ENCODE measurements at places on chromosomes 4 and X.

GRCh38 chrX:39891781-39892180 lies 206.0 kb downstream of the BCOR start:
- no peak for DNase-seq

GRCh38 chrX:11342673-11343072 lies 49.5 kb downstream of the AMELX start:
- no peak for DNase-seq

DNA sequence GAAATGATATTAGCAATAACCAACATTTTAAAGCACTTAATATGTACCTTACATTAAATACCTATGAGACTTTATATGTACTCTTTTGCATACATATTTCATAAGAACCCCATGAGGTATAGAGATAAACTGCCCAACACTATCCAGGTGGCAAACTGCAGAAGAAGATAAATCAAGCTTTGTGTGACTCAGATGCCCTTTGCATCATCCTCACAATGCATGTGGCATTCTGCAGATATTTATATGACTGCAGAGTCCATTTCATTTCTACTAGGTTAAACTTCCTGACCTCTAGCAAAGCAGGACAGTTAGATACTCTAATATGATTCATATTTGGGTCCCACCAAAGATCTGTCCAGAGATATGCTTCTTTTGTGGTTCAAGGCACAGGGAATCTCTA lies 85.6 kb upstream of the RASGEF1B start:
- no peak for DNase-seq

GRCh38 chrX:137654481-137654880 lies 88.6 kb downstream of the ZIC3 start:
- DNase-seq, result no peak

GRCh38 chr4:68658672-68659071 lies 11.8 kb downstream of the UGT2B15 start:
- DNase-seq, result no peak

DNA sequence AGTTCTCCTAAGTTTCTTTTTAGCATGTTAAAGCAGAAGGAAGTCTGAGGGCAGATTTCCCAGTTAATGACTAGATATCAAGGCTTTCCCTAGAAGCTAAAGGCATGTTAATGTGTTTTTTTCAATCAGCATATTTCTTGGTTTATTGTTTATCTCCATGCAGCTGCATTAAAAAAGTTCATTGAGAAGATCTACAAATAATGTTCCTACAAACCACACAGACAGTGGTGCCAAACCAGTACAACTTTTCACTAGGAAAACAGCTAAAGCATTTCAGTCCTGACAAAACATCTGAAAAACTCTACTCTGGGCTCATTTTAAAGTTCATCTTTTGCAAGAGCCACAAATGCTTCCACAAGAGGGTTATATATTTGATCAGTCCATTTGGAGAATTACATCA lies 320.0 kb downstream of the ADGRL3 start:
- no peak for DNase-seq

DNA sequence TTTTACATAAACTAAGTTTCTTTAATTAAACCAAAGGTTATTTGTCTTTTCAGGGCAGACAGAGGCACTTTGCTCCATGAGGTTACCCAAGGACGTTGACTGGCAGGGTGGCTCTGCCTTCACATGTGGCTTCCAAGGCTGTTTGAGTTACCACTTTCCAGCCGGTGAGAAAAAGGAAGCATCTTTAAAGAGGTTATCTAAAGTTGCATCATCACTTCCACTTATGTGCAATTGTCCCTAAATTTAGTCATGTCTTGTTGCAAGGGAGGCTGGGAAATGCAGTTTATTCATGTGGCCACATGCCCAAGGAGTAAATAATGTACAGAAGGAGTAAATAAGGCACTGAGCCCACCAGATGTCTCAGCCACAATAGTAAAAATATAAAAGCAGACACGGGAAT lies 29.0 kb upstream of the RAP1GDS1 start:
- no peak for DNase-seq

- DNase-seq, result no peak
These were observed 137.8 kb upstream of the CPEB2 start for GRCh38 chr4:14864365-14865030.

- DNase-seq, result no peak
These were observed 36.6 kb upstream of the MBTPS2 start for GRCh38 chrX:21802839-21803238.

GRCh38 chr4:147571036-147571770 lies 46.0 kb upstream of the TMEM184C start:
- no peak for DNase-seq

DNA sequence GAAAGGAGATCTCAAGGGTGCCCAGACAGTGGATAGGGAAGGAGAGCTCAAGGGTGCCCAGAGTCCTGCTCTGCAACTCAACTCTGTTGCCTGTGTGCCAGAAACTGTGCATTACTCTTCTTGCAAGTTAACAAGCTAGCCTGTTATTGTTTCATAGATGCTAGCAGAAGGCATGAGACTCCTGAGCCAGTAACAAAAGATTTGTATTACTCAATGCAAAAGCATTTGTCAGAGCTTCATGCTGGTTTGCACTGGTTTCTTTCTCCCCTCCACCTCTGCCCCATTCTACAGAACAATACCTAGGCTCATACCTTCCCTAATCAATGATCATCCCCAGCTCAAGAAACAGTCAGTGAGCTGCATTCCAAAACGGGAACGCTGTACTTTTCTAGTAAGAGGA lies 124.5 kb upstream of the NEIL3 start:
- no peak for DNase-seq

GRCh38 chrX:140447150-140447549 lies 57.7 kb downstream of the SOX3 start:
- DNase-seq, result no peak

GRCh38 chrX:117680286-117680685 lies 436.3 kb downstream of the KLHL13 start:
- no peak for DNase-seq

DNA sequence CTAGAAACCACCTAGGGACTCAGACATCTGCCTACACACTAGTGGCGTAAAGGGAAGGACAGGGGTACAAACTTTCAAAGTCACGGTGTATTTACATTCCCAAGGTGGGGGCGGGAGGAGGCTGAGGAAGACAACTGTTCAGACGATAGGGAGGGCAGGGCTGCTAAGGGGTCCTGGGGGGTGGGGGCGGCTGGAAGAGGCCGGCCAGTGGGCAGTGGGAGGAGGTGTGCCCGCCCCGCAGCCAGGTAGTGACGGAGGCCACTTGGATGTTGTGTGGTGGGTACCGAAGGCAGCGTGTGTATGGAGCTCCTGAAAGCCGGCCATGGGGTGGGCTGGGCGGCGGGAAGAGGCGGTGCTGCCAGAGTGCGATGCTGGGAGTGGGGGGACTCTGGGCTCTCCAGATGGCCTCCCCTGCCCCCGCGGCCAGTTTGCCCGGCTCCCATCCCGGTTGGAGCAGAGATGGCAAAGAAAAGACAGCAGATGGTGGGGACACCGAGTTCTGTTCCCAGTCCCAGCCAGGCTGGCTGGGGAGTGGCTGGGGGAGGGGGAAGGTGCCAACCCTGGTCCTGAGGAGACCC lies 24.2 kb downstream of the L1CAM start:
- DNase-seq, result no peak

DNA sequence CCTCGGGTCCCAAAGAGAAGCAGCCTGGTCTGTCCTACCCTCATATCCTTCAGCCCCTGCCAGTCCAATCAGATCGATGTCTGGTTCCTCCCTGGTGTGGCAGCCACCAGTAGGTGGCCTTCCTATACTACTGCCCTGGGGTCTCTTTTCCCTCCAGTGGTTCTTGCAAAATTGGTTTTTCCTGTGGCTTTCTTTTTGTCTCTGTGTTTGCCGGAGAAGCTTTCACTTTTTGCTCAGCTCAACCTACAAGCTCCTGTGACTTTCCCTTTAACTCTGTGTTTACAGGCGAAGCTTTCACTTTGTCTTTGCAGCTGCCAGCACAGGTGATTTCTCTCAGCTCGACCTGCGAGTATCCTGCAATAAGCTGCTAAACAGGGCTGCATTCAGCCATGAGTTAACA lies 46.8 kb downstream of the UGT2A3 start:
- DNase-seq, result no peak

DNA sequence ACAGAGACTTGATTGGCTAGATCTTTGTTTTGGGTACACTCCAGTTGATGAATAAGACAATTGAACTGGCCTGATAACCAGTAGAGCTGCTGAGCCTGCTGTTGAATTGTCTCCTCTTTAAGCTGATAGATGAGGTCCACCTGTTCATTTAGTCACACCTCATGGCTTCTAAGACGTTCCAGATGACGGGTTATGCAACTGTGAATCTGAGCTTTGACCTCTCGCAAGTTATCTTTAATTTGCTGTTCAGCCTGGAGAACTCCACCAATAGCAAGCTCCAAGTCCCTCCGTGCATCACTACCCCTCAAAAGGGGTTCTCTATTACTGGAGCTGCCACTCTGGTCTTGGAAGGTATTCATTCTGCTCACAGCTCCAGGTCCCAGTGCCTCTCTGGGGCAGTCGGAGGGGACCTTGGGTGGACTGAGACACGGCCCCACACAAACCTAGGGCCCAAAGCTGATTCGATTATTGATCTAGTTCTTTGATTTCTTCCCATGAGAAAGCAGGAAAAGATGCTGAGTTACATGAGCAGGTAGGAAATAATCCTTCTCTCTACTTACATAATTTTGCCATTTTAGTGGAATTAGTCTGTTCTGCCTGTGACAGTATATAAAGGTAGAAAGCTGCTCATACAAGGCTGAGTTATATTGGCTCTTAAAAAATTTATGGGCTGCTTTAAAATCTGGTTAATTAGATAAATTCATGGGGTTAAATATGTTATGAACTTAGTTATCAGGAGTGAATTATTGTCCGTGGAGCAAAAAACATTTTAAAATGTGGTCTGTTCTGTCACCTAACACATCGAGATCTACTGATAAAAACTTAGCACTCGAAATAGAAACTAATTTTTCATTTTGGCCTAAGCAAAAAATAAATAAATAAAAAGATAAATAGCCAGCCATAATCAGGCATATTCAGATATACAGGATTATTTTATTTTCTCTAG lies 6.8 kb downstream of the MMAA start:
- DNase-seq, result no peak

GRCh38 chr4:181601103-181601502 lies 642.1 kb upstream of the TENM3 start:
- DNase-seq, result no peak

DNA sequence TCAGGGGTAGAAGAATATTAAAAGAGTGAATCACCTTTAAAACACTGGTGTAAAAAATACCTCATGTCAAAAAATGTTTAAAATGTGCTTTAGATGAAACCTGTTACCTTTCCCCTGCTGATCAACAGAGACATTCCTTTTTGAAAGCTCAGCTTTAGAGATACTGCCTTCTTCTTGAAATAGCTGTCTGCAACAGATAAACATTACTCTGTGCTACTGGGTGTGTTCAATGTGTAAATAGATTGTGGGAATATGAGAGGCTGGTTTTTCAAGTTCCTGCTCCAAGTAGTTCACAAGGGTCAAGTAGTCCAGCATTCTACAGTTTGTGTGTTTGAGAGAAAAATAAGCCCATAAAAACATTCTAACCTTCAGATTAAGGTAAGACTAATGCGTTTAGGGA lies at the start of gene SYTL5:
TSS of gene SYTL5 (plus strand) at position 263 of the 400 bp plus-strand sequence. CDS start 27,337 bp downstream, outside the sequence.
- no peak for DNase-seq

- DNase-seq, result no peak
These were observed 36.7 kb upstream of the TLR3 start for GRCh38 chr4:186032259-186032658.

DNA sequence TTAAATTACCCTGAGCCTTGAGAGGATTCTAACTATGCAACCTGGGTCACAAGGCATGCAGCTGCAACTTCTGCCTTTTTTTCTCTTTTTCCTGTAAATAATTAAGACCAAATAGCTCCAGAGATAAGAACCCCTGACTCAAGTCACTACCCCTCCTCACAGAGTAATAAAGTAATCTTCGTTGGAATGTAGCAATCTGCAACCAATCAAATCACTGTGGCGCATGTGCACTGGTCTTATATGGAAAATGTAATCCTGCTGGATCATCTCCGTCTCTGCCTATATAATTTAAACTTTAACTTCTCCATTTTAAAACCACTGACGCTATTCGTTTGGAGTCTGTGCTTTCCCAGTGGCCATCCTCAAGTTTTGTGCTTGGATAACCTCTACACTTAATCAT lies 6.1 kb upstream of the EFHC2 start:
- DNase-seq, result no peak

GRCh38 chrX:136292656-136293055 lies 8.1 kb upstream of the ADGRG4 start:
- DNase-seq, result no peak

GRCh38 chrX:19866626-19867410 lies 20.6 kb downstream of the SH3KBP1 start:
- DNase-seq, result no peak

DNA sequence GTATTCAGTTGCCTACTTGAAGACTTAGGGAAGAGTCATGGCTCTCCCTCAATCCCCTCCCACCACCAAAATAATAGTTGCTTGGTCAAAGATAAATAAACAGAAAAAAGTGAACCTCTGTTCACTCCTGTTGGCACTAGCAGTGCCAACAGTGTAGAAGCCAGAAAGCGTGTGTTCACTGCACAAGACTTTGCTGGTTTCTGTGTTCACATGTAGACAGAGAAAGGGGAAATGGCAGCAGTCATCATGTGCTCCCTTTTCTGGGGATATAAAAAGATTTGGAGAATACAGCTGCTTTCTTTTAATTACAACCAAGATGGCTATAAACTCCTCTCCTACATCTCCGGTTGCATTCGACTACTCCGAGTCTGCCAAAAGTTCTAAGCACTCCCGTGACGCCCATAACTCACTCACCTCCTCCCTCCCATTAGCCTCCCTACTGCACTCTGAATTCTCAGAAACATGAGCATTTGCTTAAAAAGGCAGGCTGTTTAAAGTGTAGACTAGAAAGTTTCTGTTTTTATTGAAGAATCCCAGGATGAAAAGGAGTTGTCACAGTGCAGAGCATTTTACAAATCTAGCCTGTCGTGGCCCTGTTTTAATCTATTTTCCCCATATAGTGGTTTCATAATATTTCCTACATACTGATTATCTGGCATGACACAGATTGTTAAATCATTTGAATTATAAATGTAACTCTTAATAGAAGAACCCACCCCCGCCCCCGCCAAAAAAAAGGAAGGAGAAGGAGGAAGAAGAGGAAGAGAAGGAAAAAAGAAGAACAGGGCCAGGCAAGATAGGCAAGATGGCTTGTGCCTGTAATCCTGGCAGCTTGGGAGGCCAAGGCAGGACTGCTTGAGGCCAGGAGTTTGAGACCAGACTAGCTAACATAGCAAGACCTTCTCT lies 16.7 kb downstream of the LGI2 start:
- DNase-seq, result no peak

- no peak for DNase-seq
These were observed 94.0 kb upstream of the ATP8A1 start for GRCh38 chr4:42750856-42751255.

GRCh38 chr4:40367451-40367850 lies 32.3 kb downstream of the CHRNA9 start:
- no peak for DNase-seq

- DNase-seq, result no peak
These were observed 1.1 kb upstream of the USP38 start for GRCh38 chr4:143183513-143184216.

DNA sequence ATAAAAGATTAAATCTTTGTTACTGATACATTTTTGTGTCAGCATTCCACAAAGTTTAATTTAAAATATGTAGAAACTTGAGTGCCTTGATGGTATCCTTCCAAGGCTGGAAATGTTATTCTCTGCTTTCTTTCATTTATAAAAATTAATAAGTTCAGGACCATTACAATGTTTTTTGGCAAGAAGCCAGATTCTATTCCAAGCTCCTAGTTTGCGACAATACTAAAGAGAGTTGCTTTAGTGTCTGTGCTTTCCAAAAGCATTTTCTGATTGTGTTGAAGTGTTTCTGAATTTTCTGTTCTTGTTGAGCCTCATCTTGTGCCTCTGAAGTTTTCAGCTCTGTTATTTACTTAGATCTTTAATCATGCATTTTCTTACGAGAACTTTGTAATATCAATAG lies 516.2 kb downstream of the KCTD8 start:
- no peak for DNase-seq
